NCI-H2081 treated with DMSO at 0.1 percent for 48 hours (cell line): ENCODE measurements at places on chromosomes 11 and 22.
A peak's percentile ranks its signal among the peaks of the same experiment; 100 is the strongest.

GRCh38 chr22:49535126-49535525 is 292.5 kb downstream of the BRD1 start:
- no peak for DNase-seq

- peak; percentile 68 for DNase-seq
Measured at GRCh38 chr11:77637345-77638165, at the start of gene CLNS1A. CLNS1A (minus strand) TSS chr11:77637794; CDS start chr11:77637714, 80 bp downstream.

GRCh38 chr22:36252754-36253522 is at the start of gene APOL1:
APOL1 (plus strand) TSS chr22:36253133; CDS start chr22:36254956, 1,823 bp downstream.
- no peak for DNase-seq

DNA sequence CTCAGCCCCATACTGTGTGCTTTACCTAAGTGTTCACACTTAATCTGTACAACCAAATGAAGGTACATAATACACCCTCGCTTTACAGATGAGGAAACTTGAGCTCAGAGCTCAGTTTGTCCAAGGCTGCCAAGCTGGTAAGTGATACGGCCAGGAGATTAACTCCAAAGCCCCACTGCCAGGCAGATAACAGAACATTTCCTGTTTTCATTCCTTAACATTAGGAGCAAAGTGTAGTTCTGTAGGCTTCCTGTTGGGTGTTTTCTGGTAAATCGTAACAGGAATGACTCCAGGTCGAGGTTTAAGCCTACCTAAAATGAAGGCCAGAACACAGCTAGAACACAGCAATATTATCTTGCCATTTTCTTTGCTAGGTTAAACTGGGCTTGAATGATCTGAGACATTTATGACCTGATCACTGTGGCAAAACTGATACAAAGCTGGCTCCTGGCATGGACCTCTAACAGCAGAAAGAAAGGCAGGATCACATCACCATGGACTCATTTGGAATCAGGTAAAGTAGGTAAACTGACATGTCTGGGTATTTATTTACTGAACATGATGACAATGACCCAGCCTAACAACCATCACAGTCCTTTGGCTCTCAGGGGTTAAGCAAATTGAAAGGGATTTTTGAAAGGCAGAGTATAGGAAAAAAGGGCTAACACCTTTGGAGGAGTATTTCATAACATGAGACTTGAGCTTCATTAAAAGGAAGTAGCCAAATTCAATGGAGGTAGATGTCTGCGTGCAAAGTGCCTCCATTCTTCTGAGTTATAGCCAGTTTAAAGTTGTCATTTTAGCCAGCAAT is 3.9 kb upstream of the NUP50 start:
- no peak for DNase-seq

GRCh38 chr11:14179116-14179820 is 179.7 kb downstream of the RRAS2 start:
- no peak for DNase-seq

DNA sequence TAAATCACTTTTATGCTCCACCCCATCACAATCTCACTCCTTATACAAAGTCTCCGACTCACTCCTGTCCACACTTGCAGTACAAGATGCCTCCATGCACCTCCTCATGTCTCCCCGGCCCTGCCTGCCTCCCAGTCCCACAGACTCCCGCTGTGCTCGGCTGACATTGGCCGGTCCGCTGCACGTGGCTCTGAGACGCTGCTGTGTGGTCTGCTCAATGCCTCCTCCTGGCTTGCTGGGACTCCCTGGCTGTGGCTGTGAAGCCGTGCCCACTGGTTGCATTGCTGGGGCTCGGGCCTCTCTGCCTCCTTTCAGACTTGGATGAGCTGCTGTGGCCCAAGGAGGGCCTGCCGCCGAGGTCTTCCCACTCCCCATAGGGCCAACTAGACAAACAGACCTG is 224.0 kb upstream of the B3GAT1 start:
- no peak for DNase-seq

- no peak for DNase-seq
Measured at GRCh38 chr11:109984634-109985289, 108.4 kb upstream of the ZC3H12C start.

- peak; percentile 1 for DNase-seq
Measured at GRCh38 chr11:17479284-17480214, 2.9 kb upstream of the ABCC8 start.

DNA sequence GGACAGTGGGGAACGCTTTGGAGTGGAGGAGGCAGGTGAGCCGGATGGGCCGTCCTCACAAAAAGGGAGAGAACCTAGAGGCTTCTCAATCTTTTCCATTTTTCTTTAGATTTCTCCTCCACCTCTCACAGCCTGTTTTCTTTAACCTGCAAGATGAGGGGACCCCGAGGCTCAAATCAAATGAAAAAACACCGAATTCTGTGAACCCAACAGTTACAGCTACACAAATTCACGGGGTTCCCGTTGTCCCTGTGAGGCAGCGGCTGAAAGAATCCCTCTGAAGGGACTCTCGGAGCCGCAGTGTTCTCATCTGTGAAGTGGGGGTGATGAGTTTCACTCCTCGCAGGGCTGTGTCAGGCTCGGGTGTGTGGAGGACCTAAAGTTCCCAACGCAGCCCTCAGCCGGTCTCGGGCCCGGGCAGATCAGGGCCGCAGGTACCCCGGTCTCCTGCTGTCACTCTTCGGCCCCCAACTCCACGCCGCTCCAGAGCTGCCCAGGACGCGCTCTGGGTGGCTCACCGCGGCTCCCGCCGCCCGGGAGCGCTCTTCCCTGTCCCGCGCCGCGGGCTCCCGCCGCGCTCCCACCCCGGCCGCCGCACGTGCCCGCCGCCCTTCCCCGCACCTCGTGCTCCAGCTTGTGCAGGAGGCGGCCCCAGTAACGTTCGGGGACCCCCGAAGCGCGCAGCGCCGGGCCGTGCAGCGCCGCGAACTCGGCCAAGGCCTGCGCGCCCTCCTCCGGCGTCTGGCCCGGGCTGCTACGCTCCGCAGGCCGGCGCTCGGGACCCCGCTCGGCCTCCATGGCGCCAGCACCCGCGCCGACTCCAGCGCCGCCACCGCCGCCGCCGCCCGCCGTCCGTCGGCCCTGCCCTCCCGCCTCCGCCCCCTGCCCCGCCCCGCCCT is at the start of gene TTLL12:
Gene TTLL12, minus strand, starts transcription at position 863 of the 899 bp plus-strand sequence. Its CDS starts 65 bp downstream, at position 798.
- no peak for DNase-seq

DNA sequence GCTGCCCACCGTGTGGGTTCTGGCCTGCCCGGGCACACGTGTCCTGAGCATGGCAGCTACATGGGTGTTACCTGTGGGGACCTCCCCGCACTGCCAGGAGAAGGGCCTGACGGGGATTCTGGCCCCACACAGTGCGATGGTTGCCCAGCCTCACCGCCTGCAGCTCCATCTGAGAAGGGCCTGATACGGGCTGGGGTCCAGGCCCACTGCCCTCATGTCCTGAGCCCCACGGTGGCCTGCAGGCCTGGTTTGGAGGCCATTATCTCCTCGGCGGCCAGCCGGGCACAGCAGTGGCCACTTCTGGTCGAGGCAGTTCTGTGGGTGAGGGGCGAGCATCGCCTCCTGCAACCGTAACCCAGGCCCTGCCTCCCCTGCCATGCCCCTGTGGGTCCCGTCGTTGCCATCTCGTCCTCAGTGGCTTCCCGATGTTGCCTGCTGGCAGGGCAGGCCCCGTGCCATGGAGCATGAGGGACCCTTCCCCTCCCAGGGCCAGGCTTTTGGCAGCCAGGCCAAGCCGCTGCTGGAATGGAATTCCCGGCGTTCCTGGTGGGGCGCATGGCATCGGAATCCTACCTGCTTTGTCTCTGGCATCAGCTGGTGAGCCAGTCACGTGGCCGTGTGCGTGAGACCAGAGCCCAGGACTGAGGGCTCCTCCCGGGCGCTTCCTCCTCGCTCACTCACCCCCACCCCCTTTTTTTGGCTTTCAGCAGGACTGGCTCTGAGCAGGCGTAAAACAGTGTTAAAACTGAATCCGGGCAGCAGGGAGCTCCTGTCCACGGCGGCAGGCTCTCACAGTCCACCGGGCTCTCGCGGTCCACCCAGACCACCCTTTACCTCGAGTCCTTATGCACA is 71.9 kb upstream of the PPARA start:
- DNase-seq = no peak

DNA sequence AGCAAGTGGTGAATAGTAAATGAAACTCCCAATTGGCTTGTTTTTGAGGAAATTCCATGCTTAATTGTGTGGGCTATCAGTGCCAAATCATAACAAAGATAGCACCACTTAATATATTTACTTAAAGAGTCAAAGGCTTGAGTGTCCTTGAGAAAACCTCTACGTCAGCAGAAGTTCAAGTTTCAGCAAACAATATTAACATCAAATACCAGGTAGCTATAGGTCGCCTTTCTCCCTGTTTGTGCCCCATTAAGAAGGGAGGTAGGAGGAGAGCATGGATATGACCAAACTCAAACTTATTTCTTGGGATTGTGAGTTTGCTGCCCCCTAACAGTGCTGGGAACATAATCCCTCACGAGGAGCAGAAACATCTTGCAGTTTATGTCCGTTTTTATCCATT is 105.6 kb upstream of the SYN3 start:
- DNase-seq = no peak

DNA sequence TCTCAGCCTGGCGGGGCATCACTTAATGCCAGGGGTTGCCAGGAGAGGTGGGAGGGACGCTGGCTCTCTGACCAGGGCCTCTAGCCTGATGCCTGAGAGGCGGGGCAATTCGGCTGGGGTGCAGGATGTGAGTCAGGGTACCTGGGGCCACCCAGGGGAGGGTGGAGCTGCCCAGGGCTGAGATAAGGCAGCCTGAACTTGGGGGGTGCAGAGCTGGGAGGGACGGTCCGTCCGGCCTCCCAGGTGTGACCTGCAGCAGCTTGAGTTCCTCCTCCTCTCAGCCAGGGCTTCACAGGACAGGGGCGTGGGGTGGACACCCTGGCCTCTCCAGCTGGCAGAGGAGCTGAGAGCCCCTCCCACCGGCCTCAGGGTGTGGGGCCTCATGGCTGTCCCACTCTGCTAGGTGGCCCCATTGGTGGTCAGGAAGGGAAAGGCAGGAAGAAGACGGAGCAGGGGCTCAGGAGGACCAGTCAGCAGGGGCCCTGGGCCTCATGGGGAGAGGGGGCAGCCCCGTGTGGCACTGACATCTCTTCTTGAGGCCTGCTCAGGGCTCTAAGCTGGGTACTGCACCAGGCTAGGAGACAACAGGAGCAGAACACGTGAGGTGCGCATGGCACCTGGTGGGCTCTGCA is 942 bp upstream of the RPS6KA4 start:
- DNase-seq = no peak

DNA sequence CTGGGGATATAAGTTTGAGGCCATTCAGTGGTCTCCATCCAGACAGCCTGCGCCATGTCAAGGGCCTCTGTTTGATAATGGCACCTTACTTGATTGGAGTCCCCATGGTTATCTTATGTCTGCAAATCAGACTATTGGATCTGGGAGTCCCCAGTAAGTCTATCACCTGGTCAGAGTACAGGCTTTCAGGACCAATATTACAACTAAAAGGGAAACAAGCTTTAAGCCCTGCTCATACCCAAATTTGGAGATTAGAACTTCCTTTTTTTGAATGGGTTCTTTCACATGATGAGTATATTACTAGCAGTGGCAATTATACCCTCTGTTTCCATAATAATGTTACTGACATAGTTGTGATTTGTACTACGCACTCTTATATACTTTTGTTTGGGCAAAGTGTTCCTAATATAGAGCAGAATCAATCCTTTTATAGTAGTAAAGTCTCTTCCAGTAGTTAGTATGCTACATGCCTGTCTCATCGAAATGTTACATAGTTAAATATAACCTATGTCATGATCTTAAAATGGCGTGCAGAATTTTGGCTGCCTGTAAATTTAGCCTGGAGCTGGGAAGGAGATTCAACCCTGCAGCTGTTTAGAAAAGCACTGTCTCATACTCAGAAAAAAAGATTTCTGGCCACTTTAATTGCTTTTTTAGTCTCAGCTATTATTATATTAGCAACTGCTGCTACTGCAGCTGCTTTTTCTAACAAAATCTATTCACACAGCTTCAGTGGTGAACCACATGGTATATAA is 4.9 kb downstream of the MS4A15 start:
- peak; percentile 28 for DNase-seq

DNA sequence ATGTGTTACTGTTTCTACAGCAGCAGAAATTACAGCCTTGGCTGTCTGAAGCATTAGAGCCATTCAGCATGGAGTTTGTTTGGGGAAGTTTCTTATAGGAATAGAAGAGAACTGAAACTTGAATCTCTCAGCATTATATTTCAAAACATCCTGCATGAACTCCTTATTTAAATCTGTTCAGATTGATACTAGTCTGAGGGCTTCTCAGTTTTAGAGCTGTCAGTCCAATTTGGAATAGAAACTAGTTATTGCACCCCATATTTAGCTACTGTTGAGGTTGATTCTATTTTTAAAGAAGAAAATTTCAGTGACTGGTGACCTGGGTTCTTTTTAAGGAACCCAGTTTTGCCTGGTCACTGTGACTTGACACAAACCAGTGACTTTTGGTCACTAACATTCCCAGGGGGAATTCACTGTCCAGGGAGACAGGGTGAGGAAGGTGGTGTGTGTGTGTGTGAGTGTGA is 126.0 kb upstream of the TTC12 start:
- DNase-seq = no peak

DNA sequence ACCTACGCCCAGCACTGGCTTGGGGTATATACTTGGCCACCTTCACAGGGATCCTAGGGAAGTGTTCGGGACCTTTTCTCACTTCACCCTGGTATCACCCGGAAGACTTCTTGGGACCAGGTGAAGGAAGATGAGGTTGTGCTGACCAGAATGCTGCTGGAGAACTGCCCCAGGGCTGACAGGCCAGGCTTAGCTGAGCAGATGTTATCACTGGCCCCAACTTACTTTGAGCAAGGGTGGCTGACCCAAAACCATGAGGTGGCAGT is 4.5 kb downstream of the FTH1 start:
- no peak for DNase-seq

DNA sequence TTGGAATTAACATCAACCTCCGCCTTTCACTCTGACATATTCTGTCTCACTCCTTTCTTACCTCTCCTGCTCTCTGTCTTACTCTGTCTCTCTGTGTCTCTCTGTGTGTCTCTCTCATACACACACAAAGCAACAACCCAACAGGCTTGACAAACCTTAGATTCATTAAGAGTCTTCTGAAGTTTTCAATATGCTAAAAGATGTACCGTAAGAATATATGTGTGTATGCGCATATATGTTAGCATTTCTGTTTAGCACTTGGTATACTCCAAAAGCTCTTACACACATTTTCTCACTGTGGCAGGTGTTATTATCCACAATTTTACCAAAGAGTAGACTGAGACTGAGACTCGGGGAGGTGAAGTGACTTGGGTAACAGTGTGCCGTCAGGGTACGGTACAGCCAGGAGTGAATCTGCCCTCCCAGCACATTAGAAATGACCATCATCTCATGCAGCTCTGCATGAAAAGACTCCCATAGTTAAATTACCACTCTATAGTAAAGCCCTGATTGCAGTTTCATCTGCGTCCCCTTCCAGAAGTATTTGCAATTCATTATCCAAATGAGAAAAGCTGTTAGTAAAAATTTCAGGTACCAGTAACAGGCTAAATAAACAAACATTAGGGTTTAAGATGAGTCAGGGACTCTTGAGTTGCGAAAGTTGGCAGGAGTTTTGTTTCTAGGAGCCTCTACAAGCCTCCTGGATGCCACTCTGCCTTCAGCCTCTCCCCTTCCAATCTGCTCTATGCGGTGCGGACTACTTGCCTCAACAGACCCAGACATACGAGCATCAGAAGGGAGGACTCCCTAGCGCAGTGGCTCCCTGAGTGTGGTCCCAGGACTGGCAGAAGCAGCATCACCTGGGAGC is 195.2 kb upstream of the TMEM45B start:
- DNase-seq = no peak

GRCh38 chr11:19301361-19301760 is 60.6 kb upstream of the E2F8 start:
- no peak for DNase-seq
